HS-27A (cell line): ENCODE measurements at places on chromosomes 1 and 21.

GRCh38 chr21:45512626-45513002 is 29.6 kb downstream of the SLC19A1 start:
- DNase-seq, result no peak

DNA sequence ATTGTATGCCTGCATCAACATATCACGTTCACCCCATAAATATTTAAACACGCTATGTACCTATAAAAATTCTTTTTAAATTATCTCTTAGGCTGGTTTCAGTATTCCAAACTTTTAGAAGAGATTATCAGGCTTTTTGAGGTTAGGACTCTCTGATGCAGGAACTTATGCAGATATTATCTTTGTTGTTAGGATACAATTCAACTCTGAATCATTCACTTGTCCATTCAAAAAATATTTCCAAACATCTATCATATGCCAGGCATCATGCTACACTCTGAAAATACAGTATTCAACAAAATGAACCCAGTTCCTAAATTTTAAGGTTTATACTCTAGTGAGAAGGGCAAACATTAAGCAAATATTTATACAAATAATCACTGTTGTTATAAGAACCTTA is 40.5 kb downstream of the ASH1L start:
- DNase-seq, result no peak

DNA sequence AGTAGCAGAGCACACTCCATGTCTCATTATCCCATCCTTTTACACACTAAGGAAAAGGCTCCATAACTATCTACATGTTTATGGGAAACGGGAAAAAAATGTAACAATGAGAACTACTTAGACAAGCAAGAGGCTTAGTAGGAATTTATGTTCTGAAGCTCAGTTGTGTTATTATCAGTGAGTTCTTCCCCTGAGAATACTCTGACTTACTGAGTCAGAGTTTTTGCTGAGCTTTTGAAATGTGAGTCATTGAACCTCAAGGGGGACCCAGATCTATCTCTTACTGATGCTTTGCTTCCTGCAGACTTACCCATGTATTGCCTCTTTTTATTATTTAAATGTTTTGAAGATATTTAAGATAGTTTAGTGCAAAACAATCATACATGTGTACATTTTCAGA is 20.1 kb downstream of the CFHR5 start:
- peak; percentile 33 for DNase-seq

GRCh38 chr1:53278298-53278725 is 40.0 kb upstream of the MAGOH start:
- peak; percentile 22 for DNase-seq

DNA sequence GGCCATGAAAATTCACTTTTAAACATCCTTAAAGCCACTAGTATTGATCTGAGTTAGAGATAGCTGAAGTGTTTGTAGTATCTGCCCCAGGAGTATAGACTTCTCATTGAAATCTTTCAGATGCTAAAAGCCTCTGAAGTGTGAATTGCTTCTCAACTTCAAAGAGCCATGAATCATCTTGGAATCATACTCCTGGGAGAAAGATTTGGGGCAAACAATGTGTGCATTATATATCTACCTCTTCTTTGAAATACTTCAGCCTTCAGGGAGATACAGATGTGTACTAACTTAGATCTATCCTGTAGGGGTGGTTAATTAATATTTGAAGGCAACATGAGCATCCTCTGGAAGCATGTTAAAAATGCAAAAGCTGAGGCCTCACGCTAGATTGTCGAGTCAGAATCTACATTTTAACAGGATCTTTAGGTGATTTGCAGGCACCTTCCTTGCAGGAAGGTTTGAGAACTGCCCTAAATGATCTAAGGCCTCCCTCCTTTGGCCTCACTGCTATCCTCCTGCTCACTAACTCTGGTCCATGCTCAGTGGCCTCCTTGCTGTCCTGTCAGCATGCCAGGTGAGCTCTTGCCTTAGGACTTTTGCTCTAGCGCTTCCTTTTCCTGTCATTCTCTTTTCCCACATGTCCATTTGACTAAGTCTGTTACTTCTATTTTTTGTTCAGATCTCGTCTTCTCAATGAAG is 6.0 kb upstream of the SCYL3 start:
- DNase-seq, result no peak

- DNase-seq, result no peak
Observed at GRCh38 chr21:46452710-46453109, 6.0 kb upstream of the DIP2A start.

GRCh38 chr1:21152423-21153100 is 24.1 kb downstream of the EIF4G3 start:
- DNase-seq, result no peak

DNA sequence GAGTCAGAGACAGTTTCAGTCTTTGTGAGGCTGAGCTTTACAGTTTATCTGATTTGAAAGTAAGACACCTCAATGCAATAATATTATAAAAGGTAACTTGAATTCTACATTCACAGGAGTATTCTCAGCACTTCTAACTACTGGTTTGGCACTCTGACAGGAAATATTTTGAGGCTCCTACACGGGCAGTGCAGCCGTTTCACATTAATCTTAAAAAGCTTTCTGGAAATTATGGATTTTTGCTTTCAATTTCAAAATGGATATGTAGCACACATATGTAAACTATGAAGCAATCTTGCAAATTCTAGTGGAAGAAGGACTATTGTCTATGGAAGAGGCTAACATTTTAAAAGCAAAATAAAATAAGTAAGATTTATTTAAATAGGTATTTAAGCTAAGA is 262.9 kb upstream of the SNX7 start:
- no peak for DNase-seq

GRCh38 chr1:2556678-2557481 is 709 bp downstream of the TNFRSF14 start:
- no peak for DNase-seq

DNA sequence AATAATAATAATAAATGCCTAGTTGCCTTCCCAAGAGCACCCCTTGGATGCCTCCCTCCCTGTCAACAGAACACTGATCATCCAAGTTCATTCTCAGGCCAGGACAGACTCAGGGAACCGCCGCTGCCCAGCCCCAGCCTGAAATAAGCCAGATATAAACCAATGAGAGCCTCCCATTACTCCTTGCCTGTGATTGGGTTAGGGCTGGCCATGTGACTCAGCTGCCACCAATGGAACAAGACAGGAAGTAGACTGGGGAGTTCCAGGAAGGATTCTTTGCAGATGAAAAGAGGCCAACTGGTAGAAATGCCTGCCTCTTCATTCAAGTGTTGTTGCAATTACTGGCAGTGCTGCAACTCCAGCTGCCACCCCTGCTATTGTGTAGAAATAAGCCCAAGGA is 146.4 kb upstream of the TIAM1 start:
- DNase-seq, result no peak

DNA sequence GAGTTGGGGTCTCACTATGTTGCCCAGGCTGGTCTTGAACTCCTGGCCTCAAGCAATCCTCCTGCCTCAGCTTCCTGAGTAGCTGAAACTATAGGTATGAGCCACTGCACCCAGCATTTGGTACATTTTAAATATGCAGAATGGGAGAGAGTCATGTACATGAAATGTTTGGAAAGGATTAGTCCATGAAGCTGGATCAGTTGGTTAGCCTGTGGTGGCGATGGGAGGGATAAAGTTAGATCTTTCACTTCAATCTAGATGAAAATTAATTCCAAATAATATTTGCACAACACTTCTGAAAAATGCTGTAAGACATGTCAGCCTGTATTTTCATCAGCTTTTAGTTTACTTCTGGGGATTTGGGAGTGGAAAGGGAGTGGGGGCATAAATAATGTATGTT is 188.9 kb downstream of the HUNK start:
- no peak for DNase-seq

DNA sequence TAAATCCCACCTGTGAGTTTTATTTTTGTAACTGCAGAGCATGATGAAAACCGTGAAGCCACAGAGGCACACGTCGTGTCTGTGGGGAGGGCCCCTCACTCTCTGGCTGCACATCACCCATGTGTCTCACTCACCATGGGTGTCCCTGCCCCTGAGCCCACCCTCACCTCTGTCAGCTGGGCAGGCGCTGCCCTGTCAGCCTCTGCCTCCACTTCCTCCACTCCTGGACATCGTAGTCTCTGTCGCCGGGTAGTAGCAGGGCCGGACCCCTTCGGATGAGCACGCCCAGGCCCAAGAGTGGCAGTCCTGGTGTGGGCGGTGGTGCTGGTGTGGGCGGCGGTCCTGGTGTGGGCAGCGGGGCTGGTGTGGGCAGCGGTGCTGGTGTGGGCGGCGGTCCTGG is 37.3 kb downstream of the COL18A1 start:
- DNase-seq, result no peak
